PC-3 (cell line): ENCODE measurements at places on chromosomes 5 and 9. TPM values are rescaled to one million over a fixed set of nuclear protein-coding genes. Genes with fewer than 3 reads are reported as not detected.

DNA sequence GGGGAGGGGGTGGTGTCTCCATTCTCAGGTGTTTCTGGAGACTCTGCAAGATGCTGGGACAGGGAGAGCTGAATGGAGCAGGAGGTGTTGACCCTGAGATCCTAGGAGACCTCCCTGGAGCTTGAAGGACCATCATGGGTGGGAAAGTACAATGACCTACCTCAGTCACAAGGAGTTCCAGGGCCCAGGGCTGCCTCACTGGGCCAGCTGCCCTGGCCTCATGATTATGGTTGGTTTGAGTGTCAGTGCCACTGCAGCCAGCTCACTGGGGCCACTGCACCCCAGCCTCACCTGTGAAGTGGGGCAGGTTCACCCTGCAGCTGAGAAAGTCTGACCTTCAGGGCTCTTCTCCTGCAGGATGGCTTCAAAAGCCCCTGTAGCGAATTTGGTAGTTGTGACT is 372.5 kb downstream of the IRX2 start:
- no peak for DNase-seq

GRCh38 chr9:114643896-114644295 is 13.7 kb downstream of the TEX53 start:
- no peak for DNase-seq

DNA sequence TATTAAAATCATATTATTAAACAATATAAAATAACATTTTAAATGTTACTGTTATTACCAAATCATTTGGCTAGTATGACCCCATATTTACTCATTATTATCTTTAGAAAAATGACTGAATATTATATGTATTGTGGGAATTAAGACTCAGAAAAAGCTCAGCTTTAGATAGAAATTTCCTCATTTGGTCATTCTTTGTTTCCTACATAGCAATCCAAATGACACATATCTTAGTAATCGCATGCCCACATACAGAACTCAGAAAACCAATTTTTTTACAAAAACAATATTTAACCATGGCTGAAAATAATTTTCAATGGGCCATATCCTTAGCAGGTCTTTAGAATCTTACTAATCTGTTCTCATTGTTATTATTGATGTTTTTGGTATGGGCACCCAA is 53.8 kb upstream of the TSLP start:
- DNase-seq = peak; percentile 43

DNA sequence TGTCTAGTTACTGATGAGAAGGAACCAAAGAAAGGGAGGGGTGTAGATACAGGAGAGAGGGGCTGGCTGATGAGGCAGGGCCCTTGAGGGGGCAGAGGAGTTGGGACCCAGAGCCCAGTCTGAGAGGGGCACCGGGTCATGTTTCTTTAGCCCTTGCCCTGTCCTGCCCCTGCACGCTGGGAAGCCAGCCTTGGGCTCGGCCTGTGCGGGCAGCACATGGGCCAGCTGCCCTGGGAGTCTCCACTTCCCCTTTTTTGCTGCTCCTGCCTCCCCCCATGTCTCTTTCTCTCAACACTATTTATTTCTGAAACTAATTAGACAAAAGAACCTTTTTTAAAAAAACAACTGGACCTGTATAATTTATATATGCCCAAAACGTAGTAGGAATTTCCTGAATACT is 20.5 kb downstream of the MVB12B start:
- DNase-seq = no peak

The GKAP1 gene
- 1.5 and 2.6 TPM in 2 replicates for total RNA-seq

The MARCHF3 gene
- total RNA-seq = 1.3 and 2.5 TPM in 2 replicates

The SLC4A9 gene
- total RNA-seq = 0.29 TPM in 1 of 2 replicates, not detected in the other

The SH3GL2 gene
- total RNA-seq = 1.4 and 2.9 TPM in 2 replicates

GRCh38 chr5:31023105-31023504 is 170.4 kb upstream of the CDH6 start:
- peak; percentile 87 for DNase-seq

DNA sequence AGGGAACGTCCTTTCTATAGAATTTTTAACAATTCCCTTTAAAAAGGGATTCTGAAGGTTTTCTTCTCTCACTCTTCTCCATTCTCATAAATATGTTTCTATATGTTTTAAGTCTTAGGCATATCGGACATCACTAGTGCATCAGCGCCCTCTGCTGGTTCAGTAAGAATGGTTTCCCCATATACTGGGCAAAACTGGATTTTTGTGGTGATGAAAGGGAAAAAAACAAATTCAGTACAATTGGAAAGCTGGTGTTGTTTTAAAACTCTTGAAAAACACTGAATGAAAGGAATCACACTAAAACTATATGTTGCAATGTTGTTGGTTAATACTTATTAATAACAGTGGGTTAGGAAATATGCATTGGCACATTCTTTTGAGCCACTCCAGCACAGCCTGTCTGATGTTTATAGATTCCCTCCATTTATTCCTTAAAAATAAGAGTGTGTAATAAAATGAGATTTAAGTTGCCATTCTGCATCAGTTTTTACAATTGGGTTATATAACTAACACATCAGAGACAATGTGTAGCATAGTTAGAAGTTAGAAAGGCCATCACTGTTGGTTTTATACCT is 15.8 kb downstream of the CWC27 start:
- DNase-seq = peak; percentile 75

- no peak for DNase-seq
Observed at GRCh38 chr5:84597904-84598303, 213.2 kb upstream of the EDIL3 start.
